ENCODE measurements at places on chromosomes 11 and 22. TPM values are rescaled to one million over a fixed set of nuclear protein-coding genes. Genes with fewer than 3 reads are reported as not detected.

Gene ZNRD2
- total RNA-seq = 79.3 TPM

Gene ANKK1
- total RNA-seq = not detected

Gene OSM
- not detected for total RNA-seq

Gene PAX6
- 1.0 TPM for total RNA-seq

Gene SCGB1A1
- total RNA-seq = 0.32 TPM

Gene IRAG1
- total RNA-seq = 0.04 TPM

Gene NTM
- not detected for total RNA-seq

Gene PATE4
- not detected for total RNA-seq

Gene SLC25A22
- total RNA-seq = 33.6 TPM

Gene CEND1
- 3.3 TPM for total RNA-seq
